ENCODE measurements at places on chromosomes 3 and 15.

- DNase-seq = no peak
These were observed 3.8 kb downstream of the CSRNP1 start for GRCh38 chr3:39149498-39150147.

DNA sequence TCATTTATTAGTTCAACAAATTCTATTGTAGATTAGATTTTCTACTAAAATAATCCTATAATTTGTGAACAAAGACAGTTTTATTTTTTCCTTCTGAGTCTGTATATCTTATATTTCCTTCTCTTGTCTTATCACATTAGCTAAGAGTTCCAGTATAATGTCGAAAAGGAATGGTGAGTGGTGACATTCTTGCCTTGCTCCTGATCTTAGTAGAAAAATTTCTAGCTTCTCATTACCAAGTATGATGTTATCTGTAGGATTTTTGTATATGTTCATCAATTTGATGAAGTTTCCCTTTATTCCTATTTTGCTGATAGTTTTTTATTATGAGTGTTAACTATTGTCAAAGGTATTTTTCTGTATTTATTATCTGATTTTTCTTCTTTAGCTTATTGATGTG lies 756.6 kb upstream of the BCHE start:
- no peak for DNase-seq

- DNase-seq = no peak
These were observed 272.0 kb downstream of the NEK10 start for GRCh38 chr3:27097182-27097581.

- DNase-seq = no peak
These were observed 34.4 kb upstream of the MYZAP start for GRCh38 chr15:57557267-57557666.
